ENCODE measurements at places on chromosomes 1 and 21.

DNA sequence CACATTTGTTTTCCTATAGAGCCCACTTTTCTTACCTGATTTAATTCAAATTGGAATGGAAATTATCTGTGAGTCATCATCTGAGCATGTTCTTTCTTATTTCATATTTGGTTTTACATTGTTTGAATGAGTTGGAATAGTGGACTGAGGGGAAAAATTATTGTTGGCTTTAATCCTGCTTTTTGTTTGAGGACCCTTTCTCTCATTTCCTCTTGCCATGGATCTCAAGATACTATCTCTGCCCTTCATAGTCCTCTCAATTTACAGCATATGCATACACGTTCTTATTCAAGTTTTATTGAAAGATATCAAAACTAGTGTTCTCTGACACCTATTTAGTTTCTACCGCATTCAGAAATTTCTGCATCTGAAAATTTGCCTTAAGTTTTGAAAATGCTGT, 5.1 kb downstream of the KCNK2 start:
- no peak for DNase-seq

DNA sequence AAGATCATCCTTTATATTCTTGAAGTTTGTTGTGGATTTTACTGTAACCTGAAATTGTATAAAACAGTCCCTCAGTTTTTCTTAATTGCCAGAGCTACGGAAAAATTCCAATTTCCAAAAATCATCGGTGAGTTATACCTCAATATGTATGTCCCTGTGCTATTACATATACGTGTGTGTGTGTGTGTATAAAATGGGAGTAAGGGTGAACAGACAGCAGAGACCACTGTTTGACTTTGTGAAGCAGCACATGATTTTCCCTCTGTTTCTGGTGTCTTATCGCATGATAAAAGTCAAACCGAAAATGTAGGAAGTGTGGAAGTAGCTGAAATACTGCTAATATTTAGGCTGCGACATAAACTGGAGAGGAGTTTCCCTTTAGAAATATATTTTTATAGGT, 1.2 kb downstream of the OR2T1 start:
- peak; percentile 75 for DNase-seq

DNA sequence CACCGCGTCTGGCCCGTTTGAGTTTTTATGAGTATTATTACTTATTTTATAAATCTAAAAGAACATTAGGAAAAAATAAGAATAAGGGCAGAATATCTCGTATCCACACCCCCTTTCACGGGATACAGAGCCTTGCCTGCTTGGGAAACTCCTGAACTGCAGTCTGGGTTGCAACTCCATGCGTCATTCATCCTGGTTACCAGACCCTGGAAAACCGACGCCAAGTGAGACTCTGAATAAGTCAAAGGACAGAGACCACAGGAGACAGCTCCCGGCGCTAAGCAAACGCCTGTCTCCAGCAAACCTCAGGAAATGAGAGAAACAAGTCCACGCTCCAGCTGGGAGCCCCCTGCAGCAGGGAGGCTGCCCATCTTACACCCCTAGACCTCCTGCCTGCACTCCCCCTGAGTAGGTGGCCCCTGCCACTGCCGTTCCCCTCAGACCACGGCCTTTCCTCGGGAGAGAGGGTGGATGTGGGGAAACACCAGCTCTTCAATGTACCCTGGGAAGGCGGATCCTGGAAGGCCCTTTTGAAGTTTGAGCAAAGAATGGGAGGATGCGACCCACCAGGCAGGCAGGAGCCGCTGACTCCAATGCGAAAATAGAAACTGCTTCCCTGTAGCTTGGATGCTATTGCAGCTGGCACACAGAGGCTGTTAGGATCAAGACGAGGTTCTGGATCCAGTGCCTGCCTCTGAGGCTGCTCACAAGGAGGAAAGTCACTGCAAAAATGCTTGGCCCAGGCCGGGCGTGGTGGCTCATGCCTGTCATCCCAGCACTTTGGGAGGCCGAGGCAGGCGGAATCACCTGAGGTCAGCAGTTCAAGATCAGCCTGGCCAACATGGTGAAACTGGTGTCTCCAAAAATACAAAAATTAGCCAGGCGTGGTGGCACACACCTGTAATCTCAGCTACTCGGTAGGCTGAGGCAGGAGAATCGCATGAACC, 37.7 kb upstream of the GPR157 start:
- no peak for DNase-seq

GRCh38 chr1:17060306-17060749, 6.5 kb upstream of the SDHB start:
- DNase-seq: no peak

DNA sequence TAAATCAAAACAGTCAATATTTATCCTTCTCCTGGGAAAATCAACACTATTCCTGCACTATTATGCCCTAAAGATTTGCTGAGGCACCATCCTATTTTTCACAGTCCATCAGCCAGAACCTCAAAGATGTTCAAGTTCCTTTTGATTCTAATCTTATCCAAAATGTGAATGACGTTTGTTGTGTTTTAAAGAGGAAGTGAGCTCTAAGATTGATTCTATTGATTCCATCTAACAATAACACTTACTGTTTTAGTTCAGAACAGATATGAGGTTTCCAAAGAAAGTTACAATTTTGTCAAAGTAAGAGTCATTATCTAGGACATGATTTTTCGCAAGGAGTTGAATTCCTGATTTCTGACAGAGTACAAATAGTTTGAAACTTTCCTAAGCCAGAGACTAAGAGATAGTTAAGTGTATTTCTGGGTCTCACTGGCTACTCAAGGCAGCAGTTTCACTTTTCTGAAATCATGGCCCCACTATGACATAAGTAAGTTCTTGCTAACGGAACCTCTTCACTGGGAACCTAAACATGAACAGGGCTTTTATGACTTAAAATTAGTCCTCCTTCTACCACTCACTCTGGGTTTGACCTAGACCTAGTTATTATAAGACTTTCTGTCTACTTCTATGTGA, 84.7 kb downstream of the LHX9 start:
- DNase-seq: no peak

DNA sequence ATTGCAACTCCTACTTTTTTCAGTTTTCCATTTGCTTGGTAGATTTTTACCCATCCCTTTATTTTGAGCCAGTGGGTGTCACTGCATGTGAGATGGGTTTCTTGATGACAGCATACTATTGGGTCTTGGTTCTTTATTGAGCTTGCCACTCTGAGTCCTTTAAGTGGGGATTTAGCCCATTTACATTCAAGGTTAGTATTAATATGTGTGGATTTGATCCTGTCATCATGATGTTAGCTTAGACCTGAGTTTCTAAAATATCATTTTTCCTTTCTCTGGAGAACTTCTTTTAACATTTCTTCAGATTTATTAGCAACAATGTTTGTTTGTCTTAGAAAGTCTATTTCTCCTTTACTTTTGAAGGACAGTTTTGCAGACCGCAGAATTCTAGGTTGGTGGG, 11.8 kb upstream of the S100B start:
- DNase-seq: no peak

- DNase-seq: no peak
These were observed 556 bp upstream of the RYR2 start for GRCh38 chr1:237041461-237041794.

DNA sequence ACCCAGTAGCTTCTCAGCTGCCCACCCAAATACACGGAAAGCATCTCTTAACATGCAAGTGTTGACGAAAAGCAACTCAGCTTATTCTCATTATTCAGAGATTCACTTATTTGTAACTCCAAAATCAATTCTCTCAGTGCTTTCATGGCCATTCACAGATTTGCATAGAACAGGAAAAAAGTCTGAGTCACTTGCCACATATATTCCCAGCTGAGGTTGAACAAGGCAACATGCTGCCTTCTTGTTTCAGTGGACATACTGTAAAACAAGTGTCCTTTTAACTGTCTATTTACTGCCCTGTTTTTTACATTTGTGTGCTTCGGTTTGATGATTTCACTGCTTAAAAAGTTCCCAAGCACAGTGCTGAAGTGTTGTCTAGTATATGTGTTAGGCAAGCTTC, 273.0 kb downstream of the LTN1 start:
- DNase-seq: no peak

GRCh38 chr1:18037651-18038050, 69.9 kb upstream of the IGSF21 start:
- DNase-seq: no peak

DNA sequence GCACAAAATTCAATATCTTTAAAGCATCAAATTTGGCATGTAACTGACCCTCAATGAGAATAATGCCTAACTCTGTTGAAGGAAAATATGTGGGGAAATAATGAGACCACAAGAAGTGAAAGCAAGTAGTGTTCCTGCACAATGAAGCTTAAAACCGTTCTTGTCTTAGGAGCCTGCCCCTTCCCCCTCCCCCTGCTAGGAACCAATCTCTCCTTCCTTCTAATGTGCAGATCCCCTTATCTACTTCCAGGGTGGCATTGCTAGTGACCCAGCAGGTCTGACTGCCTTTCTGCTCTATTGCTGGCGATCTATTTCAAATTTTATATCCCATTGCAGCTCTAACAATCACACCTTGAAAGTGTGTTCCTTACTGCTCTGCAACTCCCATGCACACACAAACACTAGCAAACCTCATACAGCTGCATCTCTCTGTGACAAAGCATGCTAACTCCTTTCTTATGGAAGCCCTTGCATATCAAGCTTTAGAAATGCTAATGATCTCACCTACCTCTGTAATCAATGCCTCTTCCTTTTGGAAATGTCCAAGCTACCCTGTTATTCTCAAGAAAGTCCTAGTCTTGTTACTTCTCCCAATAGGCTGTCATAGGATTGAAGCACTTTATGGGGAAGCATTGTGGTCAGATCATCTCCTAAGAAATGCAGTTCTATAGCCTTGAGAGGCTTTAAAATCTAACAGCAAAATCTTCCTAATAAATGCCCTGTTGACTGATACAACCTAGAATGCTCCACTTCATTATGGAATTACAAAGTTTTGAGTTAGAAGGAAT, 26.5 kb downstream of the BCL9 start:
- DNase-seq: no peak

- peak; percentile 36 for DNase-seq
These were observed at the start of gene WNT9A for GRCh38 chr1:227947676-227948492. Gene WNT9A, minus strand, starts transcription at chr1:227947932. Its CDS starts 45 bp downstream, at chr1:227947887.

GRCh38 chr1:83931658-83932253, 67.2 kb downstream of the TTLL7 start:
- peak; percentile 58 for DNase-seq

DNA sequence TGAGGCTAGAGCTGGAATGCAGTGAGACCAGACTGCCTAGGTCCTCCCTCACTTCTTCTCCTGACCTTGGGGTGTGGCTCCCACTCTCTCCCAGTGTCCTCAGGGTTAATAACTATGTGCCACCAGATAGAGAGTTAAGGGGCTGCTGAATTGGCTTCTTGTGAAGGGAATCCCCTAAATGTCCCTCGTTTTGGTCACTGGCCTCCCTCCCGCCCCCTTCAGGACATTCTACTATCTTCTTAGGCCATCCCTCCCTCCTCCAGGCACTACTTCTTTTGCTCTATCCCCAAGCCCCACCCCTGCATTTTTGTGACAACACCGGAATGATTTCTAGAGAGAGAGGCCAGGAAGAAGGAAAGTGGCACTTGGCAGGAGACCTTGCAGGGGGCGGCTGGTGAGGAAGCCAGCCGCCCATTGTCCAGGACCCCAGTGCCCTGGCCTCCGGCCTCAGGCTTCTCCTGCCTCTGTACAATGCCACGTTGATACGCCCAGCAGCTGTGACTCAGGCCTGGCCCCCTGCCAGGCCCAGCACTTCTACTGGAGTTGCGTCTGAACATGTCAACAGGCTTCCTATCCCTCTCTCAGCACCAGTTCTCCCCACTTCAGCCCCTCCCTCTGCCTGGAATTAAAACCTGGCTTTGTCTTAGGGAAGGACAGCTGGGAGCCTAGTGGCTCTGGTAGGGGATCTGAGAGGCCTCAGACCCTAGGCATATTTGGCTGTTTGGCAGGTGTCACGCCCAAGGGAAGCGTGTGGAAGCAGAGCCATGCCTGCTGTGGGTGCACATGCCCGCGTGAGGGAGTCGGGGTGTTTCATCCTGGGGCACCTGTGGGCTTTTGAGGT, 9.1 kb downstream of the LMNA start:
- peak; percentile 88 for DNase-seq

DNA sequence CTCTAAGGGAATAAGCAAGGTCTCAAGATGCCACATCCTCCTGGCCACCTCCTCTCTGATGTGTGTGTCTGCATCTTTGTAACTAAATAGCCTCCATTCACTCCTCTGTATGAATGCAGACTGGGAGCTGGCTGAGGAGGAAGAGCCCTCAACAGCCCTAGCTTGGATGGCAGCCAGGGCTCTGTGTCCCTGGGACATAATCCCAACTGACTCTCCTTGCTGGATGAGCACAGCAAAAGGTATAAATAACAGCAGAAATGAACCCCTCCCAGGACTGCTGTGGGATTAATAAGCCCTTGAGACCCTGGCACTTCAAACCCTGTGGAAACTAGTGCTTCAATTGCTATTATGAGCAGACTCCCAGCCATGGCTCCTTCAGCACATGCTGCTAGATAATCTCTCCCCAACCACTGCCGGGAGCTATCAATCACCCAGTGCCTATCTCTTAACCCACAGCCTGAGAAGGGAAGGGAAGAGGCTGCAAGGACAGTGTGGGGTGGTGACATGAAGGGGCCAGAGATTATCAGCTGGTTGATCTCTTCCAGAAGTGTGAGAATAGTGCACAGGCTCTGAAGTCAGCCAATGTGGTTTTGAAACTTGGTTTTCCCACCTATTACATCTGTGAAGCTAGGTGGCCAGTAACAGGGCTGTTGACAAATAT, 152.2 kb downstream of the TNR start:
- DNase-seq: peak; percentile 44

DNA sequence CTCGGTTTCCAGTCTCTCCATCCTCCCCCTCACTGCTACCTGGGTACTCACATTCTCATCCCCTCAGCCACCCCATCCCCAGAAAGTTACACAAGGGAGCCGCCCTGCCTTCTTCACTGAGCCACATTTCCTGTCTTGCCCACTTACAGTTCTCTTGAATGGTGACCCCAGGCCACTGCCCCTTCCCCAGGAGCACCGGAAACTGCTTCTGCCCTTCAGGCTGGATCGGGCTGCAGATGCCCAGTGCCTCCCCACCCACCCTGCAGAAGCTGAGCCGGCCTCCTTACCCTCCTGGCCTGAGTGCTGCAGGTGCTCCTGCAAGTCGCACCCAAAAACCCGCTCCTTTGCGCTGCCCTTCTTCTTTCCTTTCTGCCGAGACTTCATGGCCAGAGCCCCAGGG, 450 bp downstream of the ARHGAP30 start:
- DNase-seq: no peak

GRCh38 chr21:46324390-46325072, 575 bp downstream of the PCNT start:
- DNase-seq: peak; percentile 85

DNA sequence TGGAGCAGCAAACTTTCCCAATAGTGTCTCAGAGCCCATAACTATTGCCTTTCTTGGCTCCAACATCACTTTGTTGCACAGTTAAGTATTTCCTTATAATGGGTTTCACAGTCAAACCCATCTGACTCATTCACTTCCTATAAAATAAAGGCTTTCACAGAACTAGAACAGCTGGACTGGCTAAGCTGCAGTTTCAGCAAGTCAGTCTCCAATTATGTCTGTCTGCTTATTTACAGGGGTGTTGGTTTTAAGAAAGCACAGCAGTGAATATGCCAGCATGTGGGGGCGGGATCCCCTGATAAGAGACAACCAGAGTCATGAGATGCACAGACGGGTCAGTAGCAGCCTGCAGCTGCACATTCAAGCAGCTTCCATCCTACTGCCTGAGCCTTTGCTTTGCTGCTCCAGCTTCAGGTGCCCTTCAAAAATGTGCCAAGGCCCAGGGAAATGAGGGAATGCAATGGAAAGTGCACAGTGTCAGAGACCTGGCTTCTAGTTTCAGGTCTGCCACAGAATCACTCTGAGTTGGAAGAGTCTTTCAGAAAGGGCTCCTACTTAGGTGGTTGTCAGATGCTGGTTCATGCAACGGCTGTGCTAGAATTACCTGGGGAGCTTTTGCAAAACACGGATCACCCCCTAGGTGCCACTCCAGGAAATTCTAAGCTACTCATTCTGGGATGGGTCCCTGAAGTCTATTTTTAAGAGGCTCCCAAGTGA, 24.8 kb downstream of the RNF19B start:
- DNase-seq: peak; percentile 33
